ENCODE measurements at places on chromosomes 2 and 18.

GRCh38 chr2:181646415-181646987 is 10.4 kb downstream of the CERKL start:
- no peak for DNase-seq

DNA sequence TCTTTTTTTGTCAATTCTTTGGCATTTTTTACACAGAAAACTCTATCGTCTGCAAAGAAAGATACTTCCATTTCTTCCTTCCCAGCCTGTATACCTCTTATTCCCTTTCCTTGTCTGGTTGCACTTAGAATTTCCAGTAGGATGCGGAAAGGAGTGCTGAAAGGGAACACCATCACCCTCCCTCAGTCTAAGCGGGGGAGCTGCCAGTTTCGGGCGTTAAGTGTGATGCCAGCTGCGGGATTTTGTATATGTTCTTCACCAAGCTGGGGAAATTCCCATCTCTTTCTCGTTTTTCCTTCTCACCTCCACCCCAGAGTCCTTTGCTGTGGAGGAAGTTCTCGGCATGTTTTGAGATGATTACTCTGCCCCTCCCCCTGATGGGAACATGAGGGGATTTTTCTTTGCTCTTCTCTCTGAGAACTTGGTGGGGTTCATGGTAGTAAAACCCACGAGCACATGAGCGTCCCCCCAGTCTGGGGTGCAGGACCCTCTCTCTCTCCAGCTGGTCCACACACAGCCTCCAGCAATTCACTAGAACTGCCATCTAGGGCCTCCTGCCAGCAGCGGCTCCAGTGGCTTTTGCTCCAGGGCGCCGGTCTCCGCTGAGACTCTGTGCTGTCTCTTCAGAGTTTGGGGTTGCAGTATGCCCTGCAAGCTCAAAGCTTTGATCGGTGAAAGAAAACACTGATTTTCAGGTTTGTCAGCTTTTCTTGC is 15.5 kb downstream of the AQP12A start:
- DNase-seq: no peak

GRCh38 chr2:86249579-86250391 is 50.5 kb downstream of the MRPL35 start:
- no peak for DNase-seq

DNA sequence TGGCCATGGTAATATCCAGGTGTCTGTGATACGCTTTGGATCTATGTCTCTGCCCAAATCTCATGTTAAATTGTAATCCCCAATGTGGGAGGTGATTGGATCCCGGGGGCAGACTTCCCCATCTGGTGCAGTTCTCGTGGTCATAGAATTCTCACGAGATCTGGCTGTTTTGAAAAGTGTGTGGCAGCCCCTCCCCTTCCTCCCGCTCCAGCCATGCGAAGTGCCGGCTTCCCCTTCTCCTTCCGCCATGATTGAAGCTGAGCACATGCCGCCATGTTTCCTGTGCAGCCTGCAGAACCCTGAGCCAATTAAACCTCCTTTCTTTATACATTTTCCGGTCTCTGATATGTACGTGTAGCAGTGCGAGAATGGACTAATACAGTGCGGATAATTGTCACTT is 42.5 kb downstream of the GPC1 start:
- DNase-seq: no peak

DNA sequence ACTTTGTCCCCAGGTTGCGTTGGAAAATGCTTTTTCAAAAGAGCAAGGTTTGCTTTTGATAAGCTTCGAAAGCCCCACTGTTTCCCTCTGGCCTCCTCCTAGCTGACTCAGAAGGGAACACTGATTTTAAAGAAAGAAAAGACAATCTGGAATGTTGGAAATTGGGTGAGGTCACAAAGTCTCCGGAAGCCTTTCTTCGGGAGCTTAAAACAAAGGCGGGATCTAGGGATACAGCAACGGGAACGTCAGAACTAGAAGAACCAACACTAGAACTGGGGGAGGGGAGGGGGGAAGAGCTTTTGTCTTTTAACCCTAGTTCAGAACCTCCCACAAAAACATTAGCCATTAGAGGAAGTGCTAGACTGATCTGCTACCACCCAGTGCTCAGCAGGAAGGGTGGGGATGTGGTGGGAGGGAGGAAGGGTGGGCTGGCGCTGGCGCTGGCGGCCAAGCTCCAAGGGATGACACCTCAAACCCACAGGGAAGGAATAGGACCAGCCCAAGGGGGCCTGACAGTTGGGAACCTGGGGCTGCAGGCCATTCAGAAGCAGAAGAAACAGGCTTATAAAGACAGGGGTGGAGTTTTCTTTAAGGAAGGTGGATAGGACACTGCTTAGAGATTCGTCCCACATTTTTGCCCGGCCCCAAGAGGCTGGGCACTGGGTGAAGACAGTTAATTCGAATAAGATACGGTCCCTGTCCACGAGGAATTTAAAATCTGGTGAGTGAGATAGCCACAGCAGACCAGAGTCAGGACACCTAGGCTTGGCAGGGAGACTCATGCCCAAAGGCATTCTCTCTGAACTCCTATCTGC is 1.7 kb downstream of the TMSB10 start:
- DNase-seq: peak; percentile 88

DNA sequence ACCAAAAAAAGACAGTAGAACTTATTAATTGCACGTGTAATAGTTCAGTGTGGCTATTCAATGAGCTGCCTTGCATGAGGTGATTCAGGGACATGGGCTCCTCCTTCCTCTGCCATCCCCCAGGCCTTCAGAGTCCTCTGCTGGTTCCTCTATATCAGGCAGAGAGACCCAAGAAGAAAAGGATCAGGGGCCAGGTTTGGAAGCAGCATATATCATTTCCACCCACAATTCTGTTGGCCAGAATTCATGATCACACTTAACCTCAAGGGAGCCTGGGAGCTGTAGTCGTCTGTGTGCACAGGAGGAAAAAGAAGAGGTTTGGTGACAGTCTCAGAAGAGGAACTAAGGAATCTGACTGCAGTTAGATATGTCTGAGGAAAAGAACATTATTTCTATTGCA is 114.0 kb upstream of the GLS start:
- peak; percentile 23 for DNase-seq

GRCh38 chr2:72198532-72199241 is 51.0 kb upstream of the CYP26B1 start:
- DNase-seq: peak; percentile 59

DNA sequence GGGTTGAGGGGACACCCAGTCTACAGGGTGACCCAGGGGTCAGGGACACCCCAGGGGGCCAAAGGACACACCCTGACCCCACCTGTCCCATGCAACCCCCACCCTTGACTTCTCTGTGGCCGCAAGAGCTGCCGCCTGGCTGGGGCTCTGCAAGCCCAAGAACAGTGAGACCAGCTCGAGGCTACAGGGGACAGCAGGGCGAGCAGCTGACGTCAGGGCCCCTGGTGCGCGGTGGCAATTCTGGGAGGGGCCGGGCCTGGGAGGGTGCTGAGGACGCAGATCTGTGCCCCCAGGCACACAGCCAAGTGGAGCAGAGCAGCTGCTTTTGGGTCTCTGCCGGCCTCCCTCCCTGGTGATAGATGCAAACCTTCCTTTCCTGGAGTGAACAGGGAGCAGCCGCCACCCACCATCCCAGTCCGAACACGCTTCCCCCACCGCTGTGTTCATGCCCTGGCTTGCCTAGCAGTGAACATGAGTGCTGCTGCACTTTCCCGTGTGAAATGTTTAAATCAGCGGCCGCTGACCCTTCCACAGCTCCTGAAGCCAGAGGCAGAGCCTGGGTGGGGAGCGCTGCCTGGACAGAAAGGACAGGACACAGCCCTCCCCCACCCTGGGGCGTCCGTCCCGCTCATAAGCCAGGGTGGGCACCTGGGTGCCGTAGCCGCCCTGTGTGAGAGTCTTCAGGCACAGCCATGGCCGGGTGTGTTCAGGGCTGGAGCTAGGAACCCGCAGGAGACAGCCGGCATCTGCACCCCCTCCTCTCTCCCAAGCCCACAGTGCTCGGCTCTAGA is 46.9 kb downstream of the SLC66A2 start:
- no peak for DNase-seq

- DNase-seq: peak; percentile 29
Observed at GRCh38 chr2:219218217-219218731, 484 bp downstream of the ABCB6 start.

- DNase-seq: no peak
Observed at GRCh38 chr2:21996339-21996738, 872.6 kb downstream of the TDRD15 start.

DNA sequence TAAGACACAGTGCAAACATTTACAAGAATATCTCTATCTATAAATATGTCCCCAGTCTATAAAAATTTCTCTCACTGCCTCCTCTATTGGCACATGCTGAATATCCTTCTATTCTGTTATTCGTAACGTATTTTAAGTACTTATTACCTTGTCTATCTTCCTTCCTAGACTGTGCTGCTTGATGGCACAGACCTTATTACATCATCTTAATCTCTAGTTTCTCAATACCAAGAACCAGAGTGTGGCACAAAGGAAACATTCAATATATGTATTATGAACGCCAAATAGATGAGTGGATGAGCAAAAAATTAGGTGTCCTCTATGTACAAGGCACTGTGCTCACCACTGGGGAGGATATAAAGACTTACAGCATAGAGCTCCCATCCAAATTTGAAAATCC is 282.8 kb downstream of the NBAS start:
- DNase-seq: no peak

DNA sequence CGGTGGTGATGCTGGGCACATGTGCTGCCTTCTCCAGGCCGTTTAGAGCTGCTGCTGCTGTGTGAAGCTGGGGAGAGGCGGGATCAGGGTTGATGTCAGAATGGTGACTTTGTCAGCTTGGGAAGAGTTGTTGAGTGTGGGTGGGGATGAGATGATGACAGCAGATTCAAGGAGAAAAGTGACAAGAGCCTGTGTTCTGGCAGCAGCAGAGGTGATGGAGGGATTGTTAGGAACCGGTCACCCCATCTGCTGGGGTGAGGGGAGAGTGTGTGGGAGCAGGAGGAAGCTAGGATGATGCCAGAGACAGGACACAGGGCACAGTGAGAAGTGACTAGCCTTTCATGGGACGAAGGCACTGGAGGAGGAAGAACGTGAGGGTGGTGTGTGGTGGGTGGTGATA is 345.5 kb downstream of the RNF144A start:
- DNase-seq: peak; percentile 61

DNA sequence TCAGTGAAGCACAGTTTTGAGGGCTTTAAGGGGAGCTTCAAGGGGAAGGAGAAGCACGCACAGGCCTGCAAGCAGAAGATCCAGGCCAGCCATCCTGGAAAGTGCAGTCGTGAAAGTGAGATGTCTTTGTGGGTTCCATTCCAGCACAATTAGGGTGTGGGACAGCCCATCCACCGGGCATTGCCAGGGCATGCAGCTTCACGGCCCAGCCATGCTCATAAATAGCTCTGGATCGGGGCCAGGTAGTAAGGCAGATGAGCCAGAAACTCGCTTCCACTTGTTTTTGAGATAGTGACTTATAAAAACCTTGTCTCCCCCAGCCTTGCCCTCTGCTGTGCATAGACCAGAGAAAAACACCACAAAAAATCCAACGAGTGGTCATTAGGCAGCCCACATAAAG is 21.0 kb downstream of the KDSR start:
- no peak for DNase-seq

GRCh38 chr18:3012136-3013023 is 564 bp downstream of the LPIN2 start:
- DNase-seq: peak; percentile 49

DNA sequence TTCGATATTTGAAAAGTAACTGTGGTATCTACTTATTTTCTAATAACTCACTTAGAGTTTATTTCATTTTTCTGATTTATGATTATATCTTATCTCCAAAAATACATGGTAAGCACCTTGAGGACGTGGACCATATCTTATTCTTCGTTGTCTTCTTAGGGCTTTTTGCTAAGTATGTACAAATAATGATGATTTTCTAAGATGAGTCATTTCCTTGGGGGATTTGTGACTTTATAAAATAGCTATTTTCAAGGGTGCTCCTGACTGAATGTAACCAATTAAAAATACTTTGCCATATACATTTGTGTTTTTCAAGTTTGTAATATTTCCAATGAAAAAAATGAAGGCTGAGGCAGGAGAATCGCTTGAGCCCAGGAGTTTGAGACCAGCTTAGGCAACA is 56.3 kb downstream of the GREB1L start:
- DNase-seq: no peak

GRCh38 chr2:31383471-31384153 is 30.9 kb downstream of the XDH start:
- DNase-seq: no peak

GRCh38 chr18:9926977-9927376 is 13.2 kb downstream of the VAPA start:
- DNase-seq: no peak

DNA sequence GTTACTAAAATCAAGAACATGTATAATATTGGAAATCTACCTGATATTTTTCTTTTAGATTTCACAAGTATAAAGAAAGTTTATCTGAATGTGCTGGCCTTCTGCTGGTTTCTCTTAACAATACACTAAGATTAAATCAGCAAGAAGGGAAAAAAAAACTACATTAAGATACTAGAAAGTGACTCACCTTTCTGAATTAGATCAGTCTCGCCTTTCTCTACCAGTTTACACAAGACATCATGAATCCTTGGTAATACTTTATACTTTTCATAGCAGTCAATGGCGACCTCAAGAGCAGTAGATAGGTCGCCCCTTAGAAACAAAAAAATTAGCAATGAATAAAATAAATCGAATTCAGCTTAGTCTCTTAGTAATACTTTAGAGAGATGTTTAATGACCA is 61.2 kb downstream of the LRPPRC start:
- DNase-seq: no peak

GRCh38 chr2:160096409-160096808 is 34.0 kb upstream of the PLA2R1 start:
- DNase-seq: peak; percentile 74

GRCh38 chr2:238409341-238410199 is 17.2 kb upstream of the ASB1 start:
- DNase-seq: no peak

GRCh38 chr2:195413422-195413821 is 243.6 kb upstream of the SLC39A10 start:
- DNase-seq: no peak

GRCh38 chr2:172333235-172333977 is 94.0 kb upstream of the ITGA6 start:
- no peak for DNase-seq

DNA sequence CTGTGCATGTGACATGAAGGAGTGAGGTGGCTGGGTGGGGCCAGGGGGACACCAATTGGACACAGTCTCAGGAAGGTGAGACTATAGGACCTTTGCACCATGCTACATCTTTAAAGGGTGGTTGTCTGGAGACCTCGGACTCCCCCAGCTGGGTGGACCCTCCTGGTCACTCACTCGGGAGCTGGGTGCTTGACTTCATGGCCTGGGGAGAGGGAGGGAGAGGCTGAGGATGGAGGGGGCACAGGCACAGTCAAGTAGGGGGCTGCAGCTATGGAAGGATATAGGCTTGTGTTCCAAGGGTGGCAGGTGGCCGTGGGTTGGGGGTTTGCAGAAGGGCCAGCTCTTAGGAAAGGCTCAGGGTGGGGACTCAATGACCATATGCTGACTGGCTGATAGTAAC is 7.1 kb upstream of the CELF4 start:
- no peak for DNase-seq

- no peak for DNase-seq
Observed at GRCh38 chr2:43201497-43201896, 24.9 kb downstream of the ZFP36L2 start.

DNA sequence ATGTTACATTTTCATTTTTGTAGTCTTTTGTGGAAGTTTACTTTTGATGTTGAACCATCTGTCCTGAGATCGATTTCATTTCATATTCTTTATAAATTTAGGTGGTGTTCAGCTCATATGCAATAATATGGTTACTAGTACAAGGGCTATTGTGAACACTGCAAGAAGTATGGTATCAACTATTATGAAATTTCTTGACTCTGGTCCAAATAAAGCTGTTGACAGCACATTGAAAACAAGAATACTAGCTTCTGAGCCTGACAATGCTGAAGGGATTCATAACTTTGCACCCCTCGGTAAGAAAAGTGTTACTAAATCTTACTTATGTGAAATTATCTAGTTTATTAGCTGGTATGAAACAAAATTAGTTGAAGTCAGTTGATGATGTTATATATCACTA is 124.9 kb upstream of the TTC27 start:
- no peak for DNase-seq

All from suppressor macrophage treated with lipopolysaccharide for 4 hours (primary cell).